Nucleus accumbens (tissue), 56 donors: ENCODE measurements at places on chromosomes 3 and 15.

DNA sequence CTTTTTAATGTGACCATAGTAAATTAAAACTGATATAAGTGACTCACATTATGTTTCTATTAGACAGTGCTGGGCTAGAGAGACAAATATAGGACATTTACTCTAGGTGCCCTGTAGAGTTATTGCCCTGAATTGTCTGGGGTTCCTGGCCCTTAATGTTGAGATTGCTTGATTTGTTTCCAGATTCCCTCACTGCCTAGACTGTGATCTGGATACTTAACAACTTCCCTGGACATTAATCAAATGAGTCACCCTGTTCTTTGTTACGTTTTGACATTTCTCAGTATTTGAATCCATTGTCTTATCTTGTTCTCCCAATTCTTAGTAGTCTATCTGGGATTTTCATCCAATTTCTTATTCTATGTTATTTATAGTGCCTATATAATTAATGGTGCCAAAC, 65.8 kb downstream of the DTWD1 start:
- DNase-seq: no peak

- no peak for DNase-seq
Measured at GRCh38 chr3:174062923-174063322, 665.4 kb downstream of the NLGN1 start.

- no peak for DNase-seq
Measured at GRCh38 chr3:189355481-189356201, 183.9 kb downstream of the TPRG1 start.

DNA sequence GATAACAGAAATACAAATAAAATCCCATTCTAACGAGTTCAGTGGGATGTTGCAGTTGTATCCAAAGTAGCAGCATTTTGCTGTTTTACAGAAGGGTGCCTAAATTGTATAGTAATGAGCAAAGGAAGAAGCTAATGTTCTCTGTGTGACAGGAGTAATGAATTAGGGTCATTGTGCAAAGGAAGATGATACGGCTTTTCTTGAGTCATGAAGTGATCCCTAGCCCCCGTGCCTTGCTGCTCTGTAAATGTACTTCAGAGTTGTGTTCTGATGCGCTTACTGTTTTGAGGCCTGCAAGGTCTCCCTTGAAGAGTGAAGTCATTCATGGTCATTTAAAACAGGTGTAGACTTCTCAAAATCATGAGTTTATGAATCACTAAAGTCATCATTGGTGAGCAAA, 37.9 kb downstream of the ATP1B3 start:
- DNase-seq: no peak

GRCh38 chr3:196399485-196399945, 32.7 kb downstream of the UBXN7 start:
- no peak for DNase-seq

GRCh38 chr3:137771401-137772213, 7.5 kb downstream of the SOX14 start:
- no peak for DNase-seq

- DNase-seq: peak; percentile 23
Measured at GRCh38 chr3:168249550-168250414, 154.1 kb upstream of the GOLIM4 start.

GRCh38 chr3:108474581-108474980, 35.8 kb downstream of the MYH15 start:
- DNase-seq: no peak

DNA sequence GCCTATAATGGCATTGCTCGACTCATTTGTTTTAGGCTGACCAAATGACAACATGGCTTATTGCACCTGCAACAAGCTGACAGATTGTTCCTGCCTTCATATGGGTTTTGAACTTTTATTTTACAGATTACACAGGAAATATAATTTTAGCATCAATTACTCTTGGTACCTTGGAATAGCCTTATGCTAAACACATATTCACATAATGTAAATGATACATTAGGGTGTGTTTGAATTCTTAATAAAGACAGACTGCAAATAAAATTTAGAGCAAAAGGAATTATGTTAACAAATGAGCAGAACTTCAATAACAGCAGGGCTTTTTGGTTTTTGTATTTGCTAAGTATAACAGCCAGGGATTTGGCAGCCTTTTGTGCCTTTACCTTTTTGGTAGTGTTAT, 51.9 kb upstream of the TMC3 start:
- no peak for DNase-seq
